Stimulated activated CD8-positive, alpha-beta memory T cell treated with anti-CD3 and anti-CD28 coated beads, Interleukin-15, amount 100 ng/mL, for 4 hours (primary cell): ENCODE measurements at places on chromosomes 6 and 20.

- no peak for DNase-seq
Measured at GRCh38 chr6:164039954-164040375, 625.4 kb downstream of the QKI start.

DNA sequence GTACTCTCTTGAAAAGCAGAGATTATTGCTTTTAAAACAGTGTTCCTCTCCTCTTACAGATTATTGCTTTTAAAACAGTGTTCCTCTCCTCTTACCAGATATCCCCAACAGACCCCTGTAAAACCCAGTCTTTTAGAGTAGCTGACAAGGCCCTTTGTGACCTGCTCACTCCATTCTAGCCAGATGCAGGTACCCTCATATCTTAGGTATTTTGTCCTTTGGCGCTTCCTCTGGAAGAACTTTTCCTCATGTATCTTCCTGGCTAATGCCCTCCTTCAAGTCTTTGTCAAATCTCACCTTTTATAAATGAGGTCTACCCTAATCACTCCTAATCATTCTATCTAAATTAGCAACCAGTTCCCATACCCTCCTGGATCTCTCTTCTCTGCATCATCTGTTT lies 536.0 kb downstream of the BTBD3 start:
- DNase-seq, result no peak

GRCh38 chr6:37862430-37862829 lies 42.9 kb downstream of the ZFAND3 start:
- DNase-seq, result no peak

- no peak for DNase-seq
Measured at GRCh38 chr6:13302291-13302690, 26.0 kb downstream of the TBC1D7 start.

- DNase-seq, result no peak
Measured at GRCh38 chr6:35955071-35955470, 34.2 kb upstream of the SRPK1 start.

DNA sequence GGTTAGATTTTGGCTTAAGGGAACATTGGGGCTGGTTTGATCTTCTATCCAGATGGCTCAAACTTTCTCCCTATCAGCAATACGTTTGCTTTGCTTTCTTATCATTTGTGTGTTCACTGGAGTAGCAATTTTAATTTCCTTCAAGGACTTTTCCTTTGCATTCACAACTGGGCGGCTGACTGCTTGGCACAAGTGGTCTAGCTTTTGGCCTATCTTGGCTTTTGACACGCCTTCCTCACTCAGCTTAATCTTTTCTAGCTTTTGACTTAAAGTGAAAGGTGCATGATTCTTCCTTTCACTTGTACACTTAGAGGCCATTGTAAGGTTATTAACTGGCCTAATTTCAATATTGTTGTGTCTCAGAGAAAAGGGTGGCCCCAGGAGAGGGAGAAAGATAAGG lies 254.9 kb downstream of the PLCB1 start:
- no peak for DNase-seq

- DNase-seq, result no peak
Measured at GRCh38 chr6:90049295-90049694, 155.0 kb downstream of the GJA10 start.

DNA sequence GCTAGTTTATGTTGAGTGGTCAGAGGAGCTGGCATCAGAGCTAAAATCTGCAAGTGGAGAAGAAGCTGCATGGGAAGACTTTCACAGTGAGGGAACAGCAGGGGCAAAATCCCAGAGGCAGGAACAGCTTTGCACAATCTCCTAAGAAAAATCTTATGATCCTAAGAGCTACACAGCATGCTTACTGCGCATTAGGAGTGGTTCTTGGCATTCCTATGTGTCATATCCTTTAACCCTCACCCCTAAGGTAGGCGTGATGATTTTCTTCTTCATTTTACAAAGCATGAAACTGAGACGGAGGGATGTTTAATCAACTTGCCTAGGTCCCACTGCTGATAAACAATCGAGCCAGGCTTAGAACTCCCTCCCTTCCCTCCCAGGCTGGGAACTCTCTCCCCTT lies 313.6 kb upstream of the SULF2 start:
- no peak for DNase-seq

DNA sequence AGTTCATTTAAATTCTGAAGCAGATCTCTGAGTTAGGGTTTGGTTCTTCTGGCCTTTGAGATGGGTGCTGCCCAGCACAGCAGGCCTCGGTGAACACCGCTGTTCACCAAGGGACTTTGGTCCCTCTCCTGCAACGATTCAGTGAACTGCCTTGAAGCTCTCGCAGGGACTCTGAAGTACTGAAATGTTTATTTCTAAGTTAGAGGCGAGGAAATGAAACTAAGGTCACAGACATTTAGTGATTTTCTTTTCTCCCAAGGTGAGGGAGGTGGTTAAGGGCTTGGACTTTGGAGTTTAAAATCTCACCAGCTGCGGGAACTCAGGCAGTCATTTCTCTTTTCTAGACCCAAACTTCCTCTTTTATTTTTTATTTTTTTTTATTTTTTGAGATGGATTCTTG lies 26.2 kb downstream of the E2F3 start:
- no peak for DNase-seq

DNA sequence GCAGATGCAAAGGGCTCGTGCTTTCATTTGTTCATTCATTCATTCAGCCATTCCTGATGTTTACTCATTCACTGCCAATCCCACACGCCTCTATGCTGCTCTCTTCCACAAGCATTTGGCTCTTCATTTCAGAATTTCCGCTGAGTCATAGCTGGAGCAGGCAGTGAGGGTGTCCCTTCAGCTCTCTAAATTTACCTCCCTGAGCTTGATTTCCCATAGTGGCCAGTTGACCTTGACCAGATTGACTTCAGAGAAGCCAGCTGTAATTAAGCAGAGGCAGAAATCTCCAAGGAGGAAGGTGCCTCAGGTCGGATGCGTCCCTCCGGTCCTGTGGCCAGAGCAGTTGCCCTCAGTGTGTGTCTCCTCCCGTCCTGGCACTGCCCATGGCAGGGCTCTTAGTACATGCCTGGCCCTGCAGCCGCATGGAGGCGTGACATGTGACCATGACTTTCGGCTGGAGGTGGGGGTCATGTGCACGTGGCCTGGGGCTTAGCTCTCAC lies 267.2 kb upstream of the ECI2 start:
- no peak for DNase-seq

- no peak for DNase-seq
Measured at GRCh38 chr6:3800850-3801591, 48.2 kb upstream of the FAM50B start.

DNA sequence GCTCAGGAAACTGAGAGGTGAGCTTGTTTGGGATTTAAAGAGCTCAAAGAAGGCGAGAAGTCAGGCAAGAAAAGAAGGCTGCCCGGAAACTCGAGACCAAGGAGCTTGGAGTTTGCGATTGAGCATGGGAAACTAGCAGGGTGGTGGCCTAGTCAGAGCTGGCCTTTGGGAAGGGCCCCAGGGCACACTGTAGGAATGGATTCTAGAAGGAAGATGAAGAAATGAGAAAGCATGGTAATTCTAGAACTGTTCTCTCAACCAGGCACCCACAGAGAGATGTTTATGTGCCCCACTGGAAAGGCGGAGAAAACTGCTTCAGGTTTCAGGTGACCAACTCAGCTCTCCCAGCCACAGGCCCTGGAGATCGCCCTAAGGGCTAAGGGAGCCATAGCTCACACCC lies 126.2 kb downstream of the FOXO3 start:
- no peak for DNase-seq

DNA sequence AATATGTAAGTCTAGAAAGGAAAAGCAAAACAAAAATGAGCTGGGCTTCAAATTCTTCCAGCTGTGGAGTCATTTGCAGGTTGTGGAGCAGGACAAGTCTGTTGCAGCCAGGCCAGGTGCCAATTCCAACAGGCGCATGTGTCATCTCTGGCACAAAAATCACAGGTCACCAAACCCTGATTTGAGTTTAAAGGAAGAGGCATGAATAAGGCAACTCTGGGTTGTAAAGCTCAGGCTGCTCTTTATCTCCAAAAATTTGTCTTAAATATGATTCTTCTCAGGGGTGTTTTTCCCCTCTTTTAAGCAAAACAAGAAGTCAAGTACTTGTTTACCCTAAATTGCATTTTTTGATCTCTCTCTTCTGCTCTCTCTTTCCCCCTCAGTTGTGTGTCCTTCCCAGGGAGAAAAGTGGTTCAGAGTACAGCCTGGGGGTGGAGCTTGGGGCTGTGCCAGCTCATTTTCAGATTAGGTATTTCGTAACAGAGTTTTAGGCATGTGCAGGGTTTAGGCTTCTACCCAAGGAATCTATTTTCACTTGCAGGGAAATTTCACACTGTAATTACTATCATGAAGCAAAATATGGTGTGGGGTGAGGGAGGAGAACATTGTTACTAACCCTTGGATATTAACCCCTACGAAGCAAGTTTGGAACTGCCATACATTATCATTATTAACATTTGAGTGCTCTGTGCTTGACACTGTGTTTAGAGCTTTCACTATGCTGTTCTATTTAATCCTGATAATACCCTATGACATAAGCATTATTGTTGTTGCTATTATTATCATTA lies 8.3 kb upstream of the NCOA3 start:
- DNase-seq, result no peak

GRCh38 chr20:41480054-41480770 lies 113.6 kb upstream of the EMILIN3 start:
- no peak for DNase-seq
